Endothelial cell (in vitro differentiated cells): ENCODE measurements at places on chromosomes 11 and 22.
A peak's percentile ranks its signal among the peaks of the same experiment; 100 is the strongest.

DNA sequence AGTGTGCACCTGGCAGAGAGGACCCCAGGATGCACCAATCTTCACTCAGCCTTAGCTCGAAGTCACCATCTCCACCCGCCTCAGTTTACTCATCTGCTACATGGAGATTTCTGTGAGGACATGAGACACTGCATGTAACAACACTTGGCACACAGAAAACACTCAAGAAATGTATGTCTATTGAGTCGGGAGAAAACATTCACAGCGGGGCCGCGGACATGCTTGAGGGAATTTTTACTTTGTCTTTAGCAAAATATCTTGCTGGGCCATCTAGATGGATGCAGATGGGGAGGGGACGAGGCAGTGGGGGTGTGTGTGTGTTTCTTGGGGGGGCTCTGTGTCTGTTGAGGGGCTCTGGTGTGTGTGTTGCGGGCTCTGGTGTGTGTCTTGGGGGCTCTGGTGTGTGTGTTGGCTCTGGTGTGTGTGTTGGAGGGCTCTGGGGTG is 28.4 kb upstream of the RFPL3 start:
- no peak for DNase-seq
- peaks cover 8% of the 10 kb centered on the region for H3K36me3 ChIP-seq
- H3K27ac ChIP-seq = no peak overlapping the region
- peak overlapping the region; percentile 51 for H3K4me3 ChIP-seq

DNA sequence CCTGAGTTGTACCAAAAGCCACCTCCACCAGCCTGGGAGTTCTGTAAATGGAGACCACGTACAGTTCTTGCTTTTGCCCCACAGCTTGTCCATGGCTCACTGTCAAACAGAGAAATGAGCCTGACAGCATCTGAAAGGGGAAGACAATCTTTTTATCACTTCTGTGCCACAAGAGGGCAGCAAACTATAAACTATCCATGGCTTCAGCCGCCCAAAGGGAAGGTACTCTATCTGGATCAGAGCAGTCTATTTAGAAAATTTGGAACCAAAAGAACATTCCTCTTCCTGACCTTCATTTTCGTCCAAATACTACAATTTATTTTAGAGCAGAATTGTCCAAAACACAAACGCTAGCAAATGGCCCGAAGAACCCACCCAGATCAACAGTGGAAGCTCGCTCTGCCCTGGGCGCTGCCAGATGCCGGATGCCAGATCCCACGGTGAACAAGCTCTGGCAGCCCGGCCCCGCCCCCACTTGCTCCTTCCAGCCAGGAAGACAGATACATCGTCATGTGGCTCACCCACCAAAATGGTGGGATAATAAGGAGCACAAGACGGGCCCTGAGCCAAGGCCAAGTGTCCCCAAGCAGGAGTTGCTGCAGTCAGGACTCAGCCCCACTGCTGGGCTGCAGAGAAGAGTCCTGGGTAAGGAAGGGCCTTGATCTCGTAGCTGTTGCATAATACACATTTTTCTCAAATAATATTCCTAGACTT is 23.9 kb upstream of the SCGB1A1 start:
- H3K4me3 ChIP-seq = no peak overlapping the region
- no peaks in the 10 kb centered on the region for H3K36me3 ChIP-seq
- peaks cover 7% of the 10 kb centered on the region for H3K27me3 ChIP-seq
- peaks cover 13% of the 10 kb centered on the region for H3K4me1 ChIP-seq
- peak; percentile 71 for DNase-seq
- peak overlapping the region; percentile 20 for H3K27ac ChIP-seq

DNA sequence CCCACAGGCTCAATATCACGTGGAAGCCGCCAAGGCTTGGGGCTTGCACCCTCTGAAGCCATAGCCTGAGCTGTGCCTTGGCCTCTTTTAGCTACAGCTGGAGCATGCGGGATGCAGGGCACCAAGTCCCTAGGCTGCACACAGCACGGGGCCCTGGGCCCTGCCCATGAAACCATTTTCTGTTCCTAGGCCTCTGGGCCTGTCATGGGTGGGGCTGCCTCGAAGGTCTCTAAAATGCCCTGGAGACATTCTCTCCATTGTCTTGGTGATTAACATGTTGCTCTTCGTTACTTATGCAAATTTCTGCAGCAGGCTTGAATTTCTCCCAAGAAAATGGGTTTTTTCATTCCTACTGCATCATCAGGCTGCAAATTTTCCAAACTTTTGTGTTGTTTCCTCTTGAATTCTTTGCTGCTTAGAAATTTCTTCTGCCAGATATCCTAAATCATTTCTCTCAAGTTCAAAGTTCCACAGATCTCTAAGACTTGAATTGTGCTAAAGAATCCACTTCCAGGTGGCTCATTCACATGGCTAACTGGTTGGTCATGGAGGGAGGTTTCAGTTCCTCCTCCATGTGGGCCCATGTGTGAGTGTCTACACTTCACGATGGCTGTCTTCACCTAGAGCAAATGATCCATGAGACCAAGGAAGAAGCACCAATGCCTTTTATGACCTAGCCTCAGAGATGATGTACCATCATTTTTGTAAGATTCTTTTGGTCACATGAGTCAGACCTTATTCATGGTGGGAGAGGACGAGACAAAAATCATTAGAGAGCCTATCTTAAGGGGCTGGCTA is 7.4 kb upstream of the CREBZF start:
- H3K27ac ChIP-seq = no peak overlapping the region
- no peak overlapping the region for H3K4me3 ChIP-seq
- no peaks in the 10 kb centered on the region for H3K4me1 ChIP-seq
- no peak for DNase-seq
- no peaks in the 10 kb centered on the region for H3K36me3 ChIP-seq
- H3K27me3 ChIP-seq = peaks cover 2% of the 10 kb centered on the region

- peaks cover 3% of the 10 kb centered on the region for H3K4me1 ChIP-seq
- H3K4me3 ChIP-seq = no peak overlapping the region
- no peak for DNase-seq
- H3K27ac ChIP-seq = no peak overlapping the region
- peaks cover 6% of the 10 kb centered on the region for H3K36me3 ChIP-seq
Measured at GRCh38 chr11:27085605-27086004, 45.0 kb downstream of the BBOX1 start.

GRCh38 chr11:113273720-113274119 is 40.7 kb upstream of the TTC12 start:
- DNase-seq = no peak
- peaks cover 7% of the 10 kb centered on the region for H3K27me3 ChIP-seq
- H3K4me3 ChIP-seq = no peak overlapping the region
- no peaks in the 10 kb centered on the region for H3K36me3 ChIP-seq
